Stimulated activated CD4-positive, alpha-beta T cell treated with anti-CD3 and anti-CD28 coated beads, TNF-alpha, amount 100 ng/mL, for 4 hours (primary cell): ENCODE measurements at places on chromosomes 4 and X.

DNA sequence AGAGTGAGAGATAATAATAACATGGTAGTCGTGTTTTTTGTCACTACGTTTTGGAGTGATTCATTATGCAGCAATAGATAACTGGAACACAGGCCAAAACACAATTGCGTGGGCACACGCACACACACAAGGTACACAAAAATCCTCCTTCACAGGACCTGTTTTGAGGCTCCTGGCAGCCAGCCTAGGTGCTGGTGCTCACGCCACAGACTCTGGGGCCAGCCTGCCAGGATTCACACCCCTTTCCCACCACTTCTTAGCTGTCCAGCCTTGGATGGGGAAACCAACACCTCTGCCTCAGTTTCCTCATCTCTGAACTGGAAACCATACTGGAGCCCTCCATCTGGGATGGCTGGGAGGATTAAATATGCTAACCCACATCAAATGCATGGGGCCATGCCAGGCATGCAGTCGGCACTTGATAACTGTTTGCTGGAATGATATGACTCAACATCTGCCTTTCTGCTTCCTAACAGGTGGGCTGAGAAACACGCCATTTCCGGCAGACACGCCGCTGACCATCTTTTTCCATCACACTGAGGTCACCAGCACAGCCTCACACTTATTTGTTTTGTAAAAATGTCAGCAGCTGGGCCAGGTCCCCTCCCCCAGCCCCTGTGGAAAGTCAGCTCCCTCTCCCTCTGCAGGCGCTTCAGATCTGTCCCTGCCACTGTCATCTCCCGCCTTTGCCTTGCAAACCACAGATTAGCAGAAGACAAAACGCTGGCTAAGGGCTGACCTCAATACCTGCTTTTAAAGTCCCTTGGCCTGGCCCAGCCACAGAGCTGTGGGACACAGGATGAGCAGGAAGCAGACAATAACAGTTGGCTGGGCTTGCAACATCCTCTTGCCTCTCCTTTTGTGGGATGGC lies 237.5 kb downstream of the BCOR start:
- peak; percentile 39 for DNase-seq

DNA sequence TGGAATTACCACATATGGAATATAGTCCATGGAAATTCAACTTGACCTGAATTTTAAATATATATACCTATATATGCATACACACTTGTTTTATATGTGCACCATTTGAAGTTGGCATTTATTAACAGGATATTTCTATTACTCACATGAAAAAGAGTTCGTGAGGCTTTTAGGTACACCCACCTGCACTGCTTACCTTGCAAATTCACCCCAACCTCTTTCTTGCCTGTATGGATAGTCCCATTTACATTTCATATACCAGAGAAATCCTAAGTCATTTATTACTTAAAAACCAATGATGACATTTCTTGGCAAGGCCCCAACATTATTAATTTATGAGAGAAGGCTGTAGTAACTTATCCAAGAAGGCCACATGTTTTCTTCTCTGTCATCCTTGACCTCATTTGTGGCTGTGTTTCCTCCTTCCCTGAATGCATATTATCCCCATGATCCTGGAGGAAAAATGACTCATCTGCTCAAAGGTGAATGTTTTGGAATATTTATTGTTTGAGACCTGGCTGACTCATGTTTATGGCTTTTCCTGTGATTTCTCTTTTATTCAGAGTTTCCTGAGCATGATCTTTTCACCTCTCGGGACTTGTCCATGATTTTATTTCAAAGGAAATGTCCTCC lies 62.2 kb upstream of the FAM241A start:
- no peak for DNase-seq

DNA sequence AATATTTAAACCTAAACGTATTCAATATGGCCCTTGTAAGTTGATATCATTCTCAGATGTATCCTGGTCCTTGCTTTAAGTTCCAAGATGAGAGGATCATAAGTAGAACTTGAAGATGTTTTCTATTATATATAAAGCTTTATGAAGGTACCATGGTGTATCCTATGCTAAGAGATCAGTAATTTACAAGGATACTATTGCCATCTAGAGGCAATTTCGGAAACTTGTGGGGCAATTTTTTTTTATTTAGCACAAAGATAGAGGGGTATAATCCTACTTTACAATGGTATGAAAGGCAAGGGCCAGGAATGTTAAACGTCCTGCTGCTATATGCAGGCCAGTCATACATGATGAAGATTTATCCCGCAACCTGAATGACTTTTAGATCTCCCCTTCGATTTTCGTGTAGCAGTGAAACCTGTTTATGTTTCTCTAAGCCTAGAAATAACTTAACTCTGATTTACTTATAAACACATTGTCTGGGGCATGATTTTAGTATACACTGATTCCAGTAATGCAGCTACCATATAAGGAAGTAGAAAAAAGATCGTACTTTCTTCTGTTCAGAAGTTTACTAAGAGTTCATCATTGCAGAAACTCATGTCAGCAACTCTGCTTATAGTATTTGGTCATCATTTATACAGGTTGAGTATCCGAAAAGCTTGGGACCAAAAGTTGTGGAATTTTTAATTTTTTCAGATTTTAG lies 2.6 kb downstream of the SLC25A31 start:
- DNase-seq, result no peak

- DNase-seq, result no peak
Measured at GRCh38 chrX:109347632-109348031, 134.3 kb downstream of the GUCY2F start.

DNA sequence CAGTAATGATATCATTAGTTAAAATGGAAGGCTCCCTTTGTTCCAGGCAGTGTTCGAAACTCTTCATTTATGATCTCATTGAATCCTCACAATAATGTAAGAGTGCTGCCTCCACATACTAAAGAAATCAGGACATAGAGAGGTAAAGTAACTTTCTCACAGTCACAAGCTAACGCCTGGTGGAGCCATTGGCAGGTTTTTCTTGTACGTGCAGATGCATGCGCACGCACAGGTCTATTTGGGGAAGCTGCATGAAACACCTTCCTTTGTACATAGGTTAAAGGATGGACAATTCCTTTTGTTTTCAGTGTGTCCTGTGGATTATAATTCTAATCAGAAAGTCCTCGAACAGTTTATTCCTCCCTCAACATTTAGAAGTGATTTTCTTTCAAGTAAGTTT lies 176.2 kb downstream of the RAPGEF2 start:
- DNase-seq, result no peak
